Stimulated activated CD4-positive, alpha-beta T cell treated with anti-CD3 and anti-CD28 coated beads, Interleukin-15, amount 100 ng/mL, for 1 hour (primary cell): ENCODE measurements at places on chromosomes 4 and X.

DNA sequence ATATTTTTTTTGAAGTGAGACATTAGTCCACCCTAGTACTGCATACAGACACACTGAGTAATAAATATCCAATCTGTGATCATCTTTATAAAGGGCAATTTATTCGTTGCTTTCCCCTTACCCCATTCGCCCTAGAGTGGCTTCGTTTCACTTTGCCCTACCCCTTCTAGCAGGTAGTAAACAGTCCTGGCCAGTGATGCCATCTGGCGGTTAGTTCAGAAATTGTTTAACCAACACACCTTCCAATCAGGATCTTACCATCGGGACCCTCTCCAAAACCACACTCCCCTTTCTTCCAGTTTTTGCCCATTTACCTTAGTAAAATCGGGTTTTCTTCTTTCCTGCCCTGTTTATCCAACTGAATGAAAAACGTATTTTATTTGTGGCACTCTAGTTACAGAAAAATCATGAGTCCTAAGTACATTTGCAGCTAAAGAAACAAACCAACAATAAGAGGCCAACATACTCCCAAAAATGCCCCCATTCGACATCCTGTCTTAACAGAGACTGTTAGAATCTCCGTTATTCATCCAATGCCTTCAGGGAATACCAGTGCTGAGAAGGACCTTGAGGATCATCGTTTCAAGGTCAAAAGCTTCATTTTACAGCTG lies 2.2 kb downstream of the PPA2 start:
- DNase-seq, result peak; percentile 22

- no peak for DNase-seq
Measured at GRCh38 chr4:76897536-76898384, at the start of gene SOWAHB. Gene SOWAHB, minus strand, starts transcription at chr4:76898144. Its CDS starts 295 bp downstream, at chr4:76897849.

DNA sequence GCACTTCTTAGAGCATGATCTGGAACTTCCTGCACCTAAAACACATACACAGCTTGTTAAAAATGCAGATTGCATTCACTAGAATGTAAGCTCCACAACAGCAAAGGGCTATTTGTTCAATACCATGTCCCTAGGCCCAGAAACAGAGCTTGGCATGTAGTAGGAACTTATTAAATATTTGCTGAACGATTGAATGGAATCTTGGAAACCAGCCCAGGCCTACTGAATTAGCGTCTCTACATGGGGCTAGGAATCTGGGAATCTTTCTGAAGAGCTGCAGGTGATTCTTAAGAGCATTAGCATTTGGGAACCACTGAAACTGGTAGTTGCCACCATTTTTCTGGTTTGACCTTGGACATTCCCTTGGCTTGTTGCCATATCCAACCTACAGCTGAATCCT lies 234.1 kb downstream of the STIM2 start:
- no peak for DNase-seq

- no peak for DNase-seq
Measured at GRCh38 chrX:101385795-101386541, at the start of gene BTK. Gene BTK, minus strand, starts transcription at chrX:101386191. Its CDS starts 10,907 bp downstream, at chrX:101375284.

GRCh38 chrX:19673375-19674040 lies 158.2 kb upstream of the MAP3K15 start:
- no peak for DNase-seq

DNA sequence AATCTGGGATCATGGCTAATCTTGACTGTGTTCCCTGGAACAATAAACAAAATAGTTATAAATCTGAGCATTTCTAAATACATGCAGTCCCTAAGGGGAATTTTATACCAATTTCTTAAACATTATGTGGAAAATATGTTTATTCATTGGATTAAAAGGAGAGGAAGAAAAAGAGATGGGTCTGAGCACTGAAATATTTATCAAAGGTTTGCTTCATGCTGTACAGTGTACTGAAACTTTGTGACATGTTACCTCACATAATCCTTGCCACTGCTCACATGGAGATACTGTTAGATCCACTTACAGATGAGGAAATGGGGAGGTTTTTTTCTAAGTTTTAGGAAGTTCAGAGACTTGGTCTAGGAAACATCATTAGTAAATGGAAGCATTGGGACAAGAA lies 443.6 kb downstream of the SPRY1 start:
- no peak for DNase-seq

GRCh38 chr4:17323554-17324385 lies 188.1 kb downstream of the QDPR start:
- no peak for DNase-seq

- no peak for DNase-seq
Measured at GRCh38 chr4:42995343-42995944, 102.9 kb downstream of the GRXCR1 start.

DNA sequence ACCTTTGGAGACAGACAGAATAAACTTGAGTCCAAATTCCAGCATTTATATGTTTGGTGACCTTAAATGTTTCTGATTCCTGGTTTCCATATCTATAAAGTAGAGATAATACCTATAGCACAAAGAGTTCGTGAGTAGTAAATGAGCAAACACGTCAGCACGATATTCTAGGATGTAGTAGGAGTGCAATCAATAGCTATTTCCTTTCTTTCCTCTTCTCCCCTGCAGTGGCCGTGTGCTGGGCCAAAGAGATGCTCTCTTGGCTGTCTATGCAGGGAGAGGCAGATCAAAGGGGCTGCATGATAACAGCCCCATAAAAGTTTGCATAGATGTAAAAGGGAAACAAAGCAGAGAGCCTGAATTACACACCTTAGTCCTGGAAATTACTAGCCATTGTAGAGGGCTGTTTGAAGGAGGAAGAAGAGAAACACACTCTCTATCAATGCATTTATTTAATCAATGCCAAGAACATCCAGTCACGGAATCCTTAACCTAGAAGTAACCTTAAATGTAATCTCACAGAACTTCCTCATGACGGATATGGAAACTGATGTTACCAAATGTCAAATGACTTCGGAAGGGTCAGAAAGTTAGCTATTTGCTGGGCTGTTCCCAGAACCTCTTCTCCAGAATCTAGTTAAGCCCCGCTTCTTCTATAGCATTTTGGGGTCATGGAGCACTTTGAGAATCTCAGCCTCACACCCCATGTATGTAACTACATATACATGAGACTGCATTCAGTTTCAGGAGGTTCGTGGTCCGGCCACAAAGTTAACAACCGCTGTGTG lies 35.5 kb upstream of the PLAC8 start:
- no peak for DNase-seq

DNA sequence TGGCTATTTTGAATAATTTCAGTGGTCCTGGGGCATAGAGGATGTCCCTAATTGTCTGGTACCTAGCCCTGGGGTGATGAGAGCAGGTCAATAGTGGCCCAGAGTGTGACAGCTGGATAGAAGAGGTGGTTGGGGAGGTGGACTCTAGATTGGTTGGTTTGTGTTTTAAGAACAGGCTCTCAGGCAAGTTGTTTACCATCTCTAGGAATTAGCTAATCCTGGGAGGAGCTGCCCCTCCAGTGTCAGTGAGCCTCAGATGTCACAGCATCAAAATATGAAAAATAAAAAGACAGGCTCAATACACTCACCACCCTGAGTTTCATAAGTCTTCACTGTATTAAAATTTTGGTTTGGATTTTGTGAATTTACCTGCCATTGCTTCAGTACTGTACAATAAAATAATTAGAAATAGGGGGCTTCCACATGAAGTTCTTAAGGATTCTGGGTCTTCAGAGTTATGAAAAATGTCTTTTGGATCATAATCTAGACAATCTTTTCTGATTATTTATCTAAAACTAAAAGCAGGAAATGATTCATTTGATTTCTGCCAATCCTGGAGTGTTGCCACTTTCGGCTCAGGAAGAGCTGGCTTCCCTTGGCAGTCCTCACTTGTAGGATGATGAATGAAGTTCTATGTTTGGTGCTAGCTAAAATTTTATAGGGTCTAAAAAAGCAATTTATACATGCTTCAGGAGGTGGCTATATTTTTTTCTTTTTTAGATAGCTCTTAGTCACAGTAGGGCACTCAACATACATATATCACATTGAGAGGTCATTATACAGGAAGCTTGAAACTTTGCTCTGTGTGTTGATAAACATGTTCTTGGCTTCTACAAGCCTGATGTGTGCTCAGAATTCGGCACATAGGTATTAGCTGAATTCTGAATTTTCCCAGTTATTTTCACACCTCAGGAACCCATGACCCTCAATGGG lies 395.1 kb downstream of the RAB28 start:
- DNase-seq, result no peak

DNA sequence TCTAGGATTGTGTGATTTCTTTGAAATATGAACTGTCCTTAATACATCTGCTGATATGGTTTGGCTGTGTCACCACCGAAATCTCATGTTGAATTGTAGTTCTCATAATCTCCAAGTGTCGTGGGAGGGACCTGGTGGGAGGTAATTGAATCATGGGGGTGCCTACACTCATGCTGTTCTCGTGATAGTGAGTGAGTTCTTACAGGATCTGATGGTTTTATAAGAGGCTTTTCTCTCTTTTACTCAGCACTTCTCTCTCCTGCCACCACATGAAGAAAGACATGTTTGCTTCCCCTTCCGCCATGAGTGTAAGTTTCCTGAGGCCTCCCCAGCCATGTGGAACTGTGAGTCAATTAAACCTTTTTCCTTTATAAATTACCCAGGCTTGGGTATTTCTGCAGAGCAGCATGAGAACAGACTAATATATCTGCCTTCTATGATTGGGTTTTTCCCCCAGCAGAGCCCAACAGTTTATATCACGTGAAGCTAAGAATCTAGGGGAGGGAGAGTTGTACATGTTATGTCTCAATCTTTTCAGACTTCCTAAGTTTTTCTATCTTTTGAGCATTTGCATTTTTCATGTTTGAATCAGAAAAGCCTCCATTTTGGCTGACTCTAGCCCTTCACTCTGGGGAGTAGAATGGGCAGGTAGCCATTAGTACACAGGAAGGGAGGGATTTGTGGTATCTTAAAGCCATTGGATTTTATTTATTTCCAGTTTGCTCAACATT lies 58.9 kb downstream of the PLAC1 start:
- no peak for DNase-seq

DNA sequence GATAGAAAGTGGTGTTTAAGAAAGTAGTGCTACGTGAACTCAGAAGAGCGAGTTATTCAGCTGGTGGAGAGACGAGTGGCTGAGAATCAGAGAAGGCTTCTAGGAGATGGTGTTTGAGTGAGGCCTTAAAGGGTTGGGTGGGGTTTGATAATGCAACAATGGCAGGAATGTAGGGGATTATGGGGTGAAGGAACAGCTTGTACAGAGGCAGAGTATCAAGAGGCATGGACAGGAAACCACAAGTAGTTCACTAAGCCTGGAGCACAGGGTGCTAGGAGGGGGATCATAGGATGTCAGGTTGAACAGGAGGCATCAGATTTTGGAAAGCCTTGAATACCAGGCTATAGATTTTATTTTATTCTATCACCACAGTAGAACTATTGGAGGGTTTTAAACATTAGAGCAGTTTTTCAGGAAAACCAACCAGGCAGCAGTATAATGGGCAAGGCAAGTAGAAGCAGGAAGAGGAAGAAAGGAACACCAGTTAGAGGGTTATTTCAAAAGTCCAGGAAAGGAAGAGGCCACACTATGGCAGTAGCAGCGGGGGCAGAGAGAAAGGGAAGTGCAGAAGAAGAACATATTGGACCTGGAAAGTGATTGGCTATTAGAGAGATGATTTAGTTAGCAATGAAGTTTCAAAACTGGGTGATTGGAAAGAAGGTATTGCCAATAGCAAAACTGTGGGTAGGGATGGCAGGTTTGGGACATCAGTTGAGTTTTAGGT lies 99.2 kb downstream of the DOCK11 start:
- DNase-seq, result no peak

GRCh38 chrX:332496-332860 lies 13.9 kb upstream of the GTPBP6 start:
- DNase-seq, result no peak

DNA sequence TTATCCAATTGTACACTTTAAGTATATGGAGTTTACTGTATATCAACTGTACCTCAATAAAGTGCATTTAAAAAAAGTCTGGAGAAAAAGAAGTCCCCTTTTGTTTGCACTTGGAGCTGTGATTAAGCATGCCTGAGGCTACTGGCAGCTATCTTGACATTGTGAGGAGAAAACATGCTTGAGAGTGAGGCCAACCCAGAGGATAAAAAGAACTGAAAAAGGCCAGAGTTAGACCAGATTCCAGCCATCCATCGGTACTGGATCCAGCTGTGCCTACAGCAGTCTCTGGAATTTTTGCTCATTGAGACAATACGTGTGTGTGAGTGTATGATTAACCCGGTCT lies 57.4 kb downstream of the LGI2 start:
- no peak for DNase-seq

- no peak for DNase-seq
Measured at GRCh38 chr4:188987011-188987410, 847.8 kb downstream of the TRIML1 start.

DNA sequence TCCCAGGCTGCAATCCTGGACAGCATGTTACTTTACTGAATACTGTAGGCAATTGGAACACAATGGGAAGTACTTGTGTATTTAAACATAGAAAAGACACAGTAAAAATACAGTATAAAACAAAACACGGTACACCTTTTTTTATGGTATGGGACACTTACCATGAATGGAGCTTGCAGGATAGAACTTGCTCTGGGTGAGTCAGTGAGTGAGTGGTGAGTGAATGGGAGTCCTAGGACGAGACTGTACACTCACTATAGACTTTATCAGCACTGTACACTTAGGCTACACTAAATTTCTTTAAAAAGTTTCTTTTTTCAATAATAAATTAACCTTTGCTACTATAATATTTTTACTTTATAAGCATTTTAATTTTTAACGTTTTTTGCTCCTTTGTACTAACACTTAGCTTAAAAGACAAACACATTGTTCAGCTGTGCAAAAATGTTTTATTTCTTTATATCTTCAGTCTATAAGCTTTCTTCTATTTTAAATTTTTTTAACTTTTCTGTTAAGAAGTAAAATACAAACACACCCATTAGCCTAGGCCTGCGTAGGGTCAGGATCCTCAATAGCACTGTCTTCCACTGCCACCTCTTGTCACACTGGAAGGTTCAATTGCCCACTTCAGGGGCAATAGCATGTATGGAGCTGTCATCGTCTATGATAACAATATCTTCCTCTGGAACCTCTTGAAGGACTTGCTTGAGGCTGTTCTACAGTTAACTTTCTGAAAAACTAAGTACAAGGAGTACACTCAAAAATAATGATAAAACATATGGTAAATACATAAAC lies 293.5 kb upstream of the FSTL5 start:
- DNase-seq, result no peak

GRCh38 chr4:122293374-122294365 lies 85.1 kb upstream of the ADAD1 start:
- no peak for DNase-seq

GRCh38 chrX:7574325-7574724 lies 268.6 kb upstream of the VCX start:
- no peak for DNase-seq

DNA sequence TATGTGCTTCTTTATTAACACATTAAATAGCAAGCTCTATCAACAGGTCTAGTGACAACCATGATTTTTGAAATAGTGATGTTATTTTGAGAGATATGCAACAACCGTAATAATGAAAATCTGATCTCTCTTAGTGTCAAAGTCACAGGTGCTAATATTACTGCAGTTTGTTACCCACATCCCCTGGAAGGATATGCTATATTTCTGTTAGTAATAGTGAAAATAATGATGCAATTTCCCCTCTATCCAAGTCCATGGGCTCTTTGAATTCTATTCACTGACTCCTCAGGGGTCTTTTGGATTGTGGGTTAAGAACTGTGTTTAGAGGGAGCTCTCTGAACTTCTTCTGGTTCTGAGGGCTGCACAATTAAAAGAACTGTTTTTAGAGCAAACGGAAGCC lies 3.0 kb upstream of the HSD17B10 start:
- no peak for DNase-seq
